NCI-H226 (cell line): ENCODE measurements at places on chromosomes 12 and 14.

- peak; percentile 75 for DNase-seq
Observed at GRCh38 chr12:24909667-24910066, 39.2 kb downstream of the BCAT1 start.

GRCh38 chr12:127025545-127025944 lies 1241.4 kb upstream of the TMEM132C start:
- DNase-seq: no peak

DNA sequence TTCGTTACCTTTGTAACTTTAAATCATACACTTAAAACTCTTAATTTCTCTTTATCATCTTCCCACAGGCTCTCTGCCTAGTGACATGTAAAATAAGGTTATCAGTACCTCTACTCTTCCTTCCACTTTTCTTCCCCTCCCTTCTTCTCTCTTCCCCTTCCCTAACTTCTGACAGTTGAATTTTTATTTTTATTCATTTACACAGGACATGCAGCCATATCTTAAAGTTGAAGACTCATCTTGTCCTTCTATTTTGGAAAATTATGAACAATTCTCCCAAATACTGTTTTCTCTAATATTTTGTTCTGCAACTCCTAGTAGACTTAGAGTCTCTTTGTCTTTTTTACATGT lies 263.9 kb downstream of the FBXL14 start:
- no peak for DNase-seq

DNA sequence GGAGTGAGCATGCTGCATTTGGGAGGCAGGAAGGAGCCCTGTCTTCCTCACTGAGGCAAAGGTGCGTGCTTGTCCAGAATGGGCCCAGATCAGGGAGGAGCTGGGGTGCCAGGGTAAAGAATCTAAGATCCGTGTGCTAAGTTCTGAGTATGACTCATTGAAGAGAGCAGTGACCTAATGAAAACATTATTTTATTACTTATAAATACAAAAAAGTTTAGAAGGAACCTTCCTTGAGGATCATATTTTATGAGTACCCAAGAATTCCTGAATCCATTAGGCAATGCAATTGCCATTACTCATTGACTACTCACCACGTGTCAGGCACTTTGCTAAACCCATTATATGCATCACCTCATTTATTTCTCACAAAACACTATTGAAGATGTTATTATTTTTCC lies 264.7 kb downstream of the EGLN3 start:
- peak; percentile 66 for DNase-seq

DNA sequence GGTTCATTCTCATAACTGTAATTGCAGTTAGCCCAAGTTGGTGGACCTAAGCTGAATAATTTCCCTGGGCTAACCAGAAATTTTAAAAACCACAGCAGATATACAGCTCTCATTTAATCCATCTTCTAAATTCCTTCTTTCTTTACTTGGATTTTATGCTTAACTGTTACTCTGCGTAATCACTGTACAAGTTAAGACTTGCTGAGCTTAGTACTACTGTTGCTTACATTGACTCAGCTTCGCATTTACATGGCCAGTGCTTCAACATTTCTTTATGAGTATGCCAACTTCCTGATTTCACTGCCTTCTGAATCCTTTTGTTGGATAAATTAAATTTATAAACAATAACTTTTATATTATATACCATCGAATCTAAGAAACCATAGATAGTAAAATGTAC lies 147.4 kb downstream of the SLC38A4 start:
- no peak for DNase-seq

GRCh38 chr14:88995437-88996198 lies 171.2 kb downstream of the TTC8 start:
- peak; percentile 88 for DNase-seq

- DNase-seq: no peak
Observed at GRCh38 chr14:63231766-63232165, 27.5 kb downstream of the RHOJ start.

DNA sequence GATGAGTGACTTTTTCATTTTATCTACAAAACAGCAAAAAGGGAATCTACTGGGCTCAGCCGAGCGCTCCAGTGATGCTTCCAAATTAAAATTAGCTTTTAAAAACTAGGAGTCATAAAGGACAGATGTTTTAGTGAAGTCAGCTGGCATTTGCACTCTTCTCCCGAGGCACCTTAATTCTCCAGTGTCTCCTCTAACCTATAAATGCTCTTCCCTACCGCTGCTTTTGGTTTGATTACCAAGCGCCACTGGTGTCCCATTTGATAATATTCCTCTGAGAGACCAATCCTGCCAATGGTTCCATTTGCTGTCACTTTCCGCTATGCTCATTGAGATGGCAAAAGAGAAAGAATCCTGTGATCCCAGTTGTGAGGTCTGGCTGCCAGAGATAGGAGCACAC lies 29.3 kb upstream of the PIWIL1 start:
- DNase-seq: no peak

DNA sequence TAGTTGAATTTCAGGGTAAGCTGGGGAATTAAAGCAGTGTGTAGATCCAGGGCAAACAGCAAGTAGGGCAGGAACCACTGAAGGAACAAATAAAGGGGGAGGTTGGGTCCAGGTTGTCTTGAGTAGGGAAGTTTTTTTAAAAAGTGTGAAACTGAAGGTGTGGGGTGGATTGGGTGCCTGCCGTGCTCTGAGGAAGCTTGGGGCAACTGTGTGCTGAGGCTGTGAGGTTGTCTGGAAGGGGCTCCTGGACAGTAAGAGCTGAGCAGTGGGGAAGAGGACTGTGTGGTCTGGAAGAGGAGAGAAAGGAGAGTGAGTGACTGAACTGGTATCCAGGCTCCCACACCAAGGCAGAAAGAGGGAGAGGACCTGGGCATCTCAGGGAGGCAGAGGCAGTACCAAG lies 10.9 kb upstream of the GPR162 start:
- no peak for DNase-seq

DNA sequence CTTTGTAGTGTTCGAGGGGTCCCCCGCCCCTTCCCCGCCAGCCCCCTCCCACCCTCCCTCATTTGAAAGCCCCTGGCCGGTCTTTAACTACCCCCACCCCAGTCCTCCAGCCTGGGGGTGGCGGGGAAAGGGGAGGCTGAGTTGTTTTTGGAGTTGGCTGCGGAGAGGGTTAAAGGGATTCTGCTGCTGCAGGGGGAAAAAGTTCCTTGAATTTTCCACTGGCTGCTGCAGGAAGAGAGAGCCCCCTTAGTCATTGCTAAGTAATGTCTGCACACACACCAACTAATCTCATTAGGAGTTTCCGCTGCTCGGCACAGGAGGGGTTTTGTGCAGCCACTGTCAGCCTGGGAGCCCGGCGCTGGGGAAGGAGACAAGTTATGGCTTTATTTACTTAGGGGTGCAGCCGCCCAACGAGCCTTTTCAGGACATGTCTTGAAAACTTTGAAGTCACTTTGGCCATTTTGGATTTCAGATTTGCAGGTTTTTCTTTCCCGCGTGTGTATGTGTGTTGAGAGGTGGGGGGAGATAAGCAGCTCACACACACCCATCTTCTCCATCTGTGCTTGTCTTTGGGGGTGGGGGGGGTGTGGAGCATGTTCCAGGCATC lies 1.8 kb downstream of the ELK3 start:
- DNase-seq: peak; percentile 76

DNA sequence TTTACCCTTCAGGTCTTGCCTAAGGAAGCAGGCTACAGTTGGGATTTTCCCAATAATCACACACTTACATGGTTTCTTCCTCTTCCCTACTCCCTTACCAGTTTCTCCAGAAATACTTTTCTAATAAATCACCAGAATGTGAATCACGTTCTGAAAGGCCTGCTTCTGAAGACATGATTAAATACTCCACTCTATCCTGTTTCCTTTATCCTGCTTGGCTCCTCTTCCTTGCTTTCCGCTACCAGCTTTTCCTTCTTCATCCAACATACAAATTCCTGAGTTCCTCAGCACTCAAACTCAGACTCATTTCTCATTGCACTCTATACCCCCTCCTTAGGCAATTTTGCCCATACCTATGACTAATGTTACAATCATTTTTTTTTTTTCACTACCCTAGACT lies 118.3 kb downstream of the MGAT4C start:
- peak; percentile 99 for DNase-seq

- peak; percentile 24 for DNase-seq
Observed at GRCh38 chr14:90785471-90785870, 30.8 kb downstream of the TTC7B start.

DNA sequence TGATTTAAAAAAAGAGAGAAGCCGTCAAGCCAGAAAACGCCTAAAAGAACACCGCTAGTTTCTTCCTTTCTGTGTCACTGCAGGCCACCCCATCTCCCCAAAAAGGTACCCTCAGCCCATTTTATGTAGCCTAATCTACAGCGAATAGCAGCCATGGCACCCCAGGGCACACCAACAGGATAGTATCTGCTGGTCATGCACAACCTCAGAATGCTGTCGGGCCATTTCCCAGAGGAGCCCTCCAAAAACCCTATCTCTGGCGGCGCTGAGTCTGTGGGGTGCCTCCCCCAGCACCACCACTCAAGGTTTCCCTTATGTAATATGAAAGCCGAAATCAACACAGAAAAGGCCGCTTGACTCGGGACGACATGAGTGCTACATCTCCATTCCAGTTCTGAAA lies 98.9 kb downstream of the BCL11B start:
- no peak for DNase-seq

GRCh38 chr12:81078469-81079196 lies 754 bp downstream of the ACSS3 start:
- no peak for DNase-seq

- DNase-seq: no peak
Observed at GRCh38 chr14:103302966-103303365, 31.1 kb upstream of the EIF5 start.

- DNase-seq: no peak
Observed at GRCh38 chr12:100520048-100520769, 46.5 kb downstream of the NR1H4 start.

GRCh38 chr12:6928022-6928702 lies 403 bp downstream of the ATN1 start:
- no peak for DNase-seq

GRCh38 chr12:57232156-57232756 lies 2.7 kb downstream of the SHMT2 start:
- no peak for DNase-seq

DNA sequence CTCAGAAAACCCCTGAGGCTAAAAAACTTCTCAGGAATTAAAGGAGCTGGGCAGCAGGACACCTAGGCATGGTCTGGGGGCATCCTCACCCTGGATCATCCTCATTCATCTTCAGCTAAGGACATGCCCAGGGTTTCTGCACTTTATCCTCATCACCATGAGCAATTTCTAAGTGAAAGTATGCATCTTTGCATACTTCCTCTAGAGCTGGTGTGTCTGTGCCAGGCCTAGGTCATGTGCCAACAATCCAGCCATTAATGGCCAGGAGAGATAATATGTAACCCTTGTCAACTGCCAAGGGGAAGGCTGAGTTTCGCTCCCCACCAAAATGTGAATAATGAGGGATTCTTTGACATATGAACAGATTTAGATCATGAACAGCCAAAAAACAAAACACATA lies 160.5 kb downstream of the KITLG start:
- DNase-seq: peak; percentile 74

DNA sequence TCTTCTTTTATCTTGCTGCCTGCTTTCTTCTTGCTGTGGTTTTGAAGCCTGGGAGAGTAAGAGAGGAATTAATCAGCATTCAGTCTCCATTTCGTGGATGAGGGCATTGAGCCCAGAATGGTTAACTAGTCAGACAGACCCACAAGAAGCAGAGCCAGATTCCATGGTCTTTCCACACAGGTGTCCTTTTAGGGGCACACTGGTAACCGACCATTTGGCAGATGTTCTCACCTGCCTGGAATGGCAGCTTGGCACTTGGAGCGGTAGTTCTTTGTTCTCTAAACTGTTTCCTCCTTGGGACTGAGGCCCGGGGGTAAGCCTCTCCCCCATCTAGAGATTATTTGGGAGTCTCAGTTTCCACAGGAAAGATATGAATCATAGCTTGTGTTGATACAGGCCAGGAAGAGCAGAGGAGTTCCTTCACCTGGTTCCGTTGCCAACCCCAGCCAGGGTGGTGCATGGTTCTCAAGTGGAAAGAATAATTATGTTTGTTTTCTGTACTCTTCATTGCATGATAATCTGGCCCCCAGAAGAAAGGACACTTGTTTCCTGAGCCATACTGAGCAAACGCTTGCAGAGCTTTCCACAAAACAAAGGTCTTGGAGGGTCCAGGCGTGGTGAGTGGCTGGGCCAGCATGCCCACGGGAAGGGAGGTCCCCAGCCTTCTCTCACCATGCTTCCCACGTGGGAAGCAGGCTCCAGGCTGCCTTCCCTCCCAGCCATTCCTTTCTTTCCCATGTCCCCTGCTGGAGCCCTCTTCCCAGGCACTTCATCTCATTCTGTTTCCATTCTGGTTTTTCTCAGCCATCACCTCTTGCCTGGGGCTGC lies 2.0 kb upstream of the KRT75 start:
- peak; percentile 94 for DNase-seq

DNA sequence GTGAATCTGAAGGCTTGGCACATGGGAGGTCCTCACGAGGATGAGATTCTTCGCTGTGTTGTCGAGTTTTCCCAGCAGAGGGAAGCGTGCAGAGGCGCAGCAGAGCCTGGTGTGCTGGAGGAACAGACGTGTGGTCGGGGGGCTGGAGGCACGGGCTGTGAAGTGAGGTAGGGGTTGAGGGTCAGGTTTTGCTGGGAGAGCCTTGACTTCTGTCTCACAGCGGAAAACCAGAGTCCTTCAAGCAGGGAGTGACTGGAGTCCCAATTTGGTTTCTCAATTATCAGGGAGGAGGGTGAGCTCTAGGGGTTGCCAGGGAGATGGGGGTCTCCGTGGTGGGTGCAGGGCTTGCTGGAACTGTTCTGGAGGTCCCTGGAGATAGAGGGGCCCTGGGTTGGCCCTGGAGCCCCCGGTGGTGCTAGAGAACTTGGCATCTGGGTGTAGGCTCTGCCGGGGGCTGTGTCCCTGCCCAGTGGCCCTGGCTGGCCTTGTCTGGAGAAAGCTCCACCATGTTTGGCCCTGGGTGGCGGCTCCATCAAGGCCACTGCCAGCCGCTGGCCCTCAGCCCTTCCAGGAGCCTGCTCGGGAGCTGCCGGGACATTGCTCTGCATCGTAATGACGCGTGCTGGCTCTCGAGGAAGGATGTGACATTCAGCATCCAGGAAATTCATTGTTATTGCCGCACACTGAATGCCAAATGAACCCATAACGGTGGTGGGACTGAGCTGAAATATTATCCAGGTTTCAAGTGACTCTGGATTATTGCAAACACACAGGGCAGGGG lies 215.7 kb downstream of the KIF26A start:
- no peak for DNase-seq

GRCh38 chr12:14417715-14418114 lies 52.2 kb downstream of the ATF7IP start:
- DNase-seq: peak; percentile 37

GRCh38 chr14:103733651-103734050 lies 18.0 kb downstream of the ZFYVE21 start:
- DNase-seq: no peak

DNA sequence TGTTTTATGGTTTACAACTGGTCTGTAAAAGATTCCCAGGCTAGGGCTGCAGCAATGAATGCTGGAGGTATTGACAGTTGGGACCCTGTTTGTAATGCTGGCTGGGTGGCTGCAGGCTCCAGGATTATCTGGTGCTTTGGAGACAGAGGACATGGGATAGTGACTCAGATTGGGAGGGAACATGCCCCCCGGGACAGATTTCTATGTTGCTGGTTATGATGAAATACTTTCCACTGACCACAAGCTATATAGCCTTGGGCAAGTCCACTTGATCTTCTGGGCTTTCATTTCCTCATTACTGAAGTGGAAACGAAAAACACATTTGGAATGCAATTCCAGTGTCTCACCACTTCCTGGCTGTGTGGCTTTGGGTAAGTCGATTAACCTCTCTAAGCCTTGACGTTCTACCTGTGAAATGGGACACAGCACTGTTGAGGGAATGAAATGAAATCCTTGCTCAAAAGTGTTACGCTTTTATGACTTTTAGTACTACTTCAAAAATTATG lies 6.3 kb upstream of the TPCN1 start:
- peak; percentile 96 for DNase-seq
